Calu3 (cell line): ENCODE measurements at places on chromosomes 11 and 22. TPM values are rescaled to one million over a fixed set of nuclear protein-coding genes. Genes with fewer than 3 reads are reported as not detected.
A peak's percentile ranks its signal among the peaks of the same experiment; 100 is the strongest.

- H3K4me3 ChIP-seq: no peak overlapping the region
- H3K36me3 ChIP-seq: no peaks in the 10 kb centered on the region
- peaks cover 26% of the 10 kb centered on the region for H3K27me3 ChIP-seq
- H3K4me1 ChIP-seq: no peaks in the 10 kb centered on the region
Observed at GRCh38 chr11:44970293-44970692, 19.6 kb upstream of the TP53I11 start.

The CECR2 gene
- 0.09 and 0.15 TPM in 2 replicates for total RNA-seq

- H3K27ac ChIP-seq: no peak overlapping the region
- H3K4me3 ChIP-seq: no peak overlapping the region
- no peak for DNase-seq
- H3K4me1 ChIP-seq: peaks cover 23% of the 10 kb centered on the region
Observed at GRCh38 chr22:19878461-19879245, 24.0 kb upstream of the GNB1L start.

The FBXO7 gene
- total RNA-seq: 75.0 and 75.7 TPM in 2 replicates

DNA sequence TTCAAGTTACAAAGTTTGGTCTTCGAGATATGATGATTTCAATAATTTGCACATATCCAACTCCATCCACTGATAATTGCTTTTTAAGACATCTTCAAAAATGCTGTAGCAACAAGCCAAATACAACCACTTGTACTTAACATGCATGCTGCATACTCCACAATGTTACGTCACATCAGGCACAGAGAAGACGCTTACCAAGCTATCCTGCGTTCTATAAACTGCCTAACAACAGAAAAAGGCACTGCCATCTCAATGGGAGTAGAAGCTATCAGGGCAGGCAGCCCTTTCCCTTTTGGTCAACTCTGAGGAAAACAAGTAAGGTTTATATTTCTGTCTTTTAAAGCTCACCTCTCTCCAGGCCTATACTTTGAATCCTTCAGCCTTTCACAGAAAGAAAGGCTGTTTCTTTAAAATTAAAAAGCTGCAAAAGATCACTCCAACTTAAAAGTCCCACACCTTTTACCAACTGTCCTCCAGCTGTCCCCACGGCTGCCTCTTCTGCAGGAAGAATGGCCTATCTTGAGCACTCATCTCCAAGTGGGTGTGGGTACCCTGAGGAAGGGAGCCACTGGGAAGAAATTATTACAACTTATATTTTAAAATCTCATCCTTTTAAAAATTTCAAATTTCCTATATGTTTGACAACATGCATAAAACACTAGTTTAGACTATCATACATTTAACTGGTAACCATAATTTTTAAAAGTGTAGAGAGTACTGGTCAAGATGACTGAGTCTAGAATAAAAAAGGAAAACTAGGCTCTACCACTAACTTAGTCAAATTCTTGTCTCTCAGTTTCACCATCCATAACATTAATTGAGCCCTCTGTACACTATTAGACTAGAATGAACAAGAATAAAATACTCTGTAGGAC lies 14.5 kb downstream of the PHF21A start:
- no peaks in the 10 kb centered on the region for H3K27me3 ChIP-seq
- DNase-seq: no peak
- no peak overlapping the region for H3K4me3 ChIP-seq
- H3K4me1 ChIP-seq: no peaks in the 10 kb centered on the region
- no peak overlapping the region for H3K27ac ChIP-seq
- H3K36me3 ChIP-seq: no peaks in the 10 kb centered on the region

The RPUSD4 gene
- 19.0 and 21.5 TPM in 2 replicates for total RNA-seq

The LRRC74B gene
- total RNA-seq: not detected in 2 replicates

- no peaks in the 10 kb centered on the region for H3K27me3 ChIP-seq
- peak; percentile 60 for DNase-seq
- peaks cover 41% of the 10 kb centered on the region for H3K4me1 ChIP-seq
- H3K27ac ChIP-seq: peak overlapping the region; percentile 18
- no peak overlapping the region for H3K4me3 ChIP-seq
- peaks cover 9% of the 10 kb centered on the region for H3K36me3 ChIP-seq
Observed at GRCh38 chr22:23079814-23080521, 9.6 kb downstream of the GNAZ start.

GRCh38 chr22:23777776-23778576 lies 5.3 kb downstream of the MMP11 start:
- no peak for DNase-seq
- H3K4me3 ChIP-seq: no peak overlapping the region
- peaks cover 22% of the 10 kb centered on the region for H3K27me3 ChIP-seq
- H3K27ac ChIP-seq: no peak overlapping the region
- H3K36me3 ChIP-seq: peaks cover 4% of the 10 kb centered on the region
- peaks cover 36% of the 10 kb centered on the region for H3K4me1 ChIP-seq
